EL (cell line): ENCODE measurements at places on chromosomes 11 and 22.

GRCh38 chr11:131928992-131929391 lies 558.6 kb downstream of the NTM start:
- no peak for DNase-seq

GRCh38 chr11:27355575-27356104 lies 7.4 kb downstream of the CCDC34 start:
- no peak for DNase-seq

DNA sequence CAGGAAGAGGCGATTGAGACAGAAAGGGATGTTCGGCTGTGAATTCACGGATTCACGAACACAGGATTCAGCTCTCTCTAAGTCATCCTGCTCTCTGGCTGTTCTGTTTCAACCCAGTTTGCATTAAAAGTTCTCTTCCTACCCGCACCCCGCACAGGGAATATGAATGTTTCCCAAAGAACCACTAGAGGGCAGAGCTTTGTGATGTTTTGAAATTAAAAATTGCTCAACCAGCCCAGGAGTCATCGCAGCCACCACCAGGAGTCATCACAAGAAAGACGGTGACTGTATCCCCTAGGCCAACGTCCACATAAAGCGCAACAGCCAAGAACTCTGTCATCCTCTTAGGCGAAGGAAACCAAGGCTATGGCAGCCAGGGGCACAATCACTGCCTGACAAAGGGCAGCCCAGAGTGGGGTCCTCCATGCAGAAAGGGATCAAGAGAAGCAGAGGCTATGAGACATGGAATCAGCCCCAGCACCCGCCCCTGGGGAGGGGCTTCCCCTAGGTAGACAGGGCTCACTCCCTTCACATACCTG lies 122.4 kb downstream of the WT1 start:
- peak; percentile 63 for DNase-seq

DNA sequence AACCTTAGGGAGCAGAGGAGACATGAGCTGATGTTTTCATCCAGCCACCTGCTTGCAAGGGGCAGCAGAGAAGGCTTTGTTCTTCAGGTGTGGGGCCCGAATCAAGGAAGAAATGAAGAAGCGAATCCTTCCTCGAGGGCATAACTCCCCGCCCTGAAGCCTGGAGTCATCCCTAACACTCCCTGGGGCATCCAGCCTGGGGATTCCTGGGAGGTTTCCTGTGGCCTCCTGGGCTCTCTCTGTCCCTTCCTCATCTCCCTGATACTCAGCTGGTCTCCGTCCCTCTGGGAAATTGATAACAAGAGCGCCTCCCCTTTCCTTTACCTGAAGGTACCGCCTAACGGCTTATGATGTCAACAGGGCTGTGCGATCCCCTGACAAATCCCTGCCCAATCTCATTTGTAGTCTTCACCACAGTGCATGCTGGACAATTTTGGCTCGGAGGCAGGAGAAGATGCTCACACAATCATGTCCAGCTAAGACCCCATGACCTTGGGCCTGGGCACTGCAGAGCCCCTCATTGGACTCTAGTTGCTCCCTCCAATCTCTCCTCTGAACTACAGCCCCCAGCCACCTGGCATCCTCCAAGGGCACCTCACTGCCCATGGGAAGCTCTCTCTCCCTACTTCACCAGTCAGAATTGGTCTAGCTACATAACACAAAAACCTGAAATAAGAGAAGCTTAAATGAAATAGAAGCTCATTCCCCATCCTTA lies 80.6 kb upstream of the RTL6 start:
- DNase-seq, result no peak

DNA sequence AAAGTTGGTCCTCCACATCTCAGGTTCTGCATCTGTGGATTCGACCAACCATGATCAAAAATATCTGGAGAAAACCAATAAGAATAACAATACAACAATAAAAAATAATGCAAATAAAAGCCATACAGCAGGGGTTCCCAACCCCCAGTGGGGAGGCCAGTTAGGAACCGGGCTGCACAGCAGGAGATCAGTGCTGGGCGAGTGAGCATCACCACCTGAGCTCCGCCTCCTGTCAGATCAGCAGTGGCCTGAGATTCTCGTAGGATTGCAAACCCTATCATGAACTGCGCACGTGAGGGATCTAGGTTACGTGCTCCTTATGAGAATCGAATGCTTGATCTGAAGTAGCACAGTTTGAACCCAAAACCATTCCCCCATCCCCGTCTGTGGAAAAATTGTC lies 25.4 kb upstream of the MYO18B start:
- DNase-seq, result no peak

- DNase-seq, result no peak
These were observed 77.9 kb downstream of the ST3GAL4 start for GRCh38 chr11:126433244-126433846.

DNA sequence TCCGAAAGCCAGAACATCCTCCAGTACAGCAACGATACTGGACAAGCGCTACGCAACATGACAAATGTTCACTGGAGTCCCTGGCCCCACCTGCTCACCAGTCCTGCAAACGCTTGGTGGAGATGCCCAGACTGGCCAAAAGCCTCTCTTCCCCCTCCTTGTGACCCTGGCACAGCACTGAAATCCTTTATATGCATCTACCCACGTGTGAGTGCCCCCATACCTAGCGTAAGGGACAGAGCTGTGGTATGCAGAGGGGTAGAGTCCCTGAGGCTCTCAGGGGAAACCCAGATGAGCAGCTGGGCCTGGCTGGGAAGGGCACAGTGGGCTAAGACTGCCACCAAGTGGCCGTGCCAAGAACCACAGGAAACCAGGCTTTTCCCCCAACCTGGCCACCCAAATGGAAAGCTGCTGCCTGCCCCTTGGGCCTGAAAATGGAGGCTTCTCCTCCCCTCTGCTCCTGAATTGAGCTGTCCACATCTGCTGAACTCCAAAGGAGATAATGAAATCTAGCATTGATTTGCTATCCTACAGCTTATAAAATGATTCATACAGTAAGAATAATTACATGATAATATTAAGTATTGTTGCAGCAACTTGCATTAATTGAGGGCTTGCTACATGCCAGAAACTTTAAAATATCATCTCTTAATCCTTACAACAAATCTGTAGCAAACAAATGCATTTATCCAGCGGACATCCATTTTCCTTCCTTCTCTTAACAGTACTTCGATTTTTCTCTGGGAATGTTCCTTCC lies 24.8 kb upstream of the TTC12 start:
- peak; percentile 52 for DNase-seq
